ENCODE measurements at places on chromosomes 2 and 18.

- no peak for DNase-seq
Observed at GRCh38 chr2:120373424-120373823, 27.5 kb downstream of the INHBB start.

DNA sequence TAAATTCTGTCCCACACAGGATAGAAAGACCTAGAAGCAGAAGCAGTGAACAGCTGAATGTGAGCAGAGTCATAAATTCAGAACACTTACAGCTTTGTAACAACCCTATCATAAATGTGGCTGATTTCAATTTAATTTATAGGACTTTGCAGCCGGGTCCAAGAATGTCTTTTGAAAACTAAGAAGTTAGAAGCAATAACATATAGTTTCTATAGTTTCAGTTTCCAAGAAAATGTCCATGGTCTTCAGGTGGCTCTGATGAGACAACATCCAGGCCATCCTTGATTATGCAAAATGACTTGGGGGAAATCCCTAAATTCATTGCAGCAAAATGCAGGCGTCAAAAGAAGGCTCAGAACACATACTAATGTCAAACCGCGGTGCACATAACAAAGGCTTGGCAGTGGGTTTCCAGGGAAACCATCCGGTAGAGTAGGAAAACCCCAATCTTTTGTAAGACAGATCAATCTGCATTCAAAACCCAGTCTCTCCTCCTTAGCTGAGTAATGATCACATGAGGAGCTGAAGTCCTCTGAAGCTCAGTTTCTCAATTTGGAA lies 442.2 kb upstream of the ID2 start:
- DNase-seq = no peak

DNA sequence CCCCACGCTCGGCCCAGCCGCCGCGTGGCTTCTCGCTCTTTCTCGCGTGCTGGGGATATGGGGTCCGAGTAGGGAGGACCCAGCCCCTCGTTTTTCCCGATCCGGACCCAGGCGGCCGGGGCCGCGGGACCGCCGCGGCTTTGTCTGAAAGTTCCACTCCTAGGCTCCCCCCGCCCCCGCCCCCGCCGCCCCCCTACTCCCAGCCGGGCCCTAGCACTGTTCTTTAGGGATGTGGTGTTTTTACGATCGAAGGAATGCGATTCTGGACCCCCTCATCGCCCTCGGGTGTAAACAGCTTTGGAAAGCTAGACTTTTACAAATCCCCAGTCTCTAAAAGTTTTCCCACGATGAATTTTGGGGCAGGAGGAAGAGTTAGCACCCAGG lies 819 bp downstream of the TGIF1 start:
- no peak for DNase-seq

- DNase-seq = no peak
Observed at GRCh38 chr2:155250800-155251199, 552.3 kb downstream of the KCNJ3 start.

DNA sequence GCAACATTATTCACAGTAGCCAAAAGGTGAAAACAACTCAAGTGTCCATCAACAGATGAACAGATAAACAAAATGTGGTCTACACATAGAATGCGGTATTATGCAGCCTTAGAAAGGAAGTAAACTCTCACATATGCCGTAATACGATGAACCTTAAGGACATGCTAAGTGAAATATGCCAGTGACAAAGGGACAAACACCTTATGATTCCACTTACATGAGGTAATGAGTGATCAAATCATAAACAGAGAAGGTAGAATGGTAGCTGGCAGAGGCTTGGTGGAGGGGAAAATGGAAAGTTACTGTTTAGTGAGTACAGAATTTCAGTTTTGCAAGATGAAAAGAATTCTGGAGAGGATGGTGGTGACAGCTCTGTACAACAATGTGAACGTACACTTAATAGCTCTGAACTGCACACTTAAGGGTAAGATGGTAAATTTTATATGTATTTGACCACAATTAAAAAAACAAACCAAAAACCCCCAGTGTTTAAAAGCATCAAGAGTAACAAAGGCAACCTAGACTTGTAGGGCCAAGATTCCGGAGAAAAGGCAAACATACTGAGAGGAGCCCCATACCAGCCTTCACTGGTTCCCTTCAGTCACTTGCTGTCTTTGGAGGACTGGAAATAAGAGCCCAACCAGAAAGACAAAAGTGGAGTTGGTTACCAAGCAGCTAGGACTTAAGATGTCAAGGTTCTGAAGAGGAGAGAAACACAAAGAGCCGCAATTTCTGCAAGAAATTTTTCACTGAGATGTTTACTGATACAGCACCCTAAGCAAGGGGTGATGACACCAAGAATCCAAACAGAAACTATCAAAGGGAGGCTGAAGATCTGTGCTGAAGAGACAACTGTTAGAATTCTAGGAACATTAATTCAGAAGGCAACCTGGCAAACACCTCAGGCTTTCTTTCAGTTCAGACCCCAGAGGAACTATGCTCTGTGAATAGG lies 61.3 kb downstream of the CUL3 start:
- no peak for DNase-seq

DNA sequence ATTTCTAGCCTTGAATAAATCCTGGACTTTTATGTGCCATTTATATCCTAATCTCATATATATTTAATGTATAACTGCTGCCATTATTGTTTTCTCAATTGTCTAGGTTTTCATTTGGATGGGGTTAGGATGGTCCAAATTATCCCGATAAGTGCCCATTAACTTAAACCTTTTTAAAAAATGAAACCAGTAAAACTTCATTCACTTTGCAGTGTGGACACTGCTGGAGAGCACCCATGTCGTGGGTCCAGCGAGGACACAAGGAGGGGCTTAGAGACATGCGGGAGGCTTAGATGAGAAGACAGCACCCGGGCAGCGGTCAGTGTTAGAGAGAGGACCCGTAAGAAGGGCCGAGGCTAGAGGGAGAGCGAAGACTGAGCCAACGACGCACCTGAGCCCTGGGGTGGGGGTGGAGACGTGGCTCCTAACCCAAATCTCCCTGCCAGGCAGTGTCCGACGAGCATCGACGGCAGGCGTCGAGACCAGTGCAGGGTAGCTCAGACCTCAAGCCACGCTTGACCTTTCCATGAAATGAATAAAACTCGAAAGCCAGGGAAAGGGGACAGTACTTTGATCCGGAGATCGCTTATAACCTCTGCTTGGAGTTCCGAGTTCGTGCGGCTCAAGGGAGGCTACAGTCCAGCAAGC lies 9.0 kb upstream of the EN1 start:
- DNase-seq = no peak

DNA sequence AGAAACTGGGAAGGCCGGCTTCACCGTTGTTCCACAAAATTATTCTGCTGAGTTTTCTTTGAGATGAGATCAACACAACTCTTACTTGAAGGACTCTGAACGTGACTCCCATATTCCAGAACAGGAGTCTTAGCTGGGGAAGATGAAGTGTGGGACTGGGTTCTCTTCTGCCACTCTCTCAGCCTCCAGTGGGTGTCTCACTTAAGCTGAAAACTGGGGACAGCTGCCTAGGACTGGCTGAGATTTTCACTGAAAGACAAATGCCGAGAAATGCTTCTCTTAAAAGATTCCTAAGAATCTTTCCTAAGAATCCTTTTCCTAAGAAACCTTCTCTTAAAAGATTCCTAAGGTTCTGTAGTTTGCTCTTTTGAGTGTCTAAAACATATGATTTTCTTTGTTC lies 156.6 kb upstream of the LHCGR start:
- DNase-seq = no peak

GRCh38 chr2:11042841-11043240 lies 112.4 kb upstream of the SLC66A3 start:
- no peak for DNase-seq

DNA sequence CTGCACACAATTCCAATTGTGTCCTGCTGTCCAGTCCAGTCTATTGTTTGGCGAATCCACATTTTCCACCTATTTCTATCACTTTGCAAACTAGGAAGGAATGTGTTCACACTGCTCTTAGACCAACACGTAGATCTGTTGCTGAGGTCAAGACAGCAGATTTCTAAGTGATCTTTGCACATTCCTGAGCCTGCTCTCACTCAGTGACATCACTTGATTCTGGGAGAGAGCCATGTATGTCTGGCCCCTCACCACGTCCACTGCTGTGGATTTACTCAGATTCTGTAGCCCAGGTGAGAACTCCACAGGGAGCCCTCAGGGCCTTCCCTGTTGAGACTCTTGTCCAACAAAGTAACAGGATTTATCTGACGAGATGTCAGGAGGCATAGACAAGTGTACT lies 317.2 kb downstream of the TSN start:
- no peak for DNase-seq

DNA sequence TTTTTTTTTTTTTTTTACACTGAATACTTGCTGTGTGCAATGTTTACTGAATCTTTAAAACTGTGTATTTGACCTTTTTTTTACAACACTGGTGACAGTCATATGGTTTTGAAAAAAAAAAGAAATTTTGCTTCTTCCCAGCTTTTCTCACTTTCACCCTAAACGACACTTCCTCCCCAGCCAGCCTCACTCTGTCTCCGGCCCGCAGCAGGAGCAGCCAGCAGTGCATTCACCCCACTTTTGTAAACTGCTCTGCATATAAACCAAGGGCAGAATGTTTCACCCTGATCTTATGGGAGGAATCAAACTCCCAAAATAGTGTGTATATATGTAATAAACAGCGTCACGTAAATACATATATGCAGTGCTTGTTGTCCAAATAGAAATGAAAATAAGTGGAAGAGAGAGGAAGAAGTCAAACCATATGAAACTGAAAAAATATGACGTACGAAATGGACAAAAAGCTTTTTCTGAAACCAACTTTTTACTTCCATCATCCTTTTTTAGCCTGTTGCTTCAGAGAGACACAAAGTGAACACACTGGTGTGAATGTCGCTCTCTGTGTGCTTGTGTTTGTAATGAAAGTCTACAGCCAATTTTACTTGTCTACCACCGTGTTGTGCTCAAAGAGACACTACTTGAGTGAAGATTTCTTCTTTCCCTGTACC lies 54.2 kb downstream of the ZCCHC2 start:
- no peak for DNase-seq

DNA sequence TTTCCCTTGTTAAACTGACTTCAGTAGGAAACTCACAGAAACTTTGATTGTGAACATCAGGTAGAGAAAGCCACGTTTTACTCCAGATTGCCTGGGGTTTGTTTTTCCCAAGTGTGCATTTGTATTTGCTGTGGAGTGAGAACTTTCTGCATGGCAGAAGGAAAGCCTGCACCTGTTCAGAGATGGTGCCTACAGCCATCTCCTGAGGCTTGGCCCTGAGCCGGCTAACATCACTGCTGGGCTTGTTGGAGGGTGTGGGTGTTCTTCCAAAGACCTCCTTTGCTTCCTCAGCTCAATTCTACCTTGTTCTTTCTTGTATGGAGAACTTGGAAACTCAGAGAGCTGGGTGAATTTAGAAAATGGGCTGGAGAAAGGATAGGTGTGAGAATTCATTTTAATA lies 16.1 kb downstream of the KCNS3 start:
- no peak for DNase-seq

DNA sequence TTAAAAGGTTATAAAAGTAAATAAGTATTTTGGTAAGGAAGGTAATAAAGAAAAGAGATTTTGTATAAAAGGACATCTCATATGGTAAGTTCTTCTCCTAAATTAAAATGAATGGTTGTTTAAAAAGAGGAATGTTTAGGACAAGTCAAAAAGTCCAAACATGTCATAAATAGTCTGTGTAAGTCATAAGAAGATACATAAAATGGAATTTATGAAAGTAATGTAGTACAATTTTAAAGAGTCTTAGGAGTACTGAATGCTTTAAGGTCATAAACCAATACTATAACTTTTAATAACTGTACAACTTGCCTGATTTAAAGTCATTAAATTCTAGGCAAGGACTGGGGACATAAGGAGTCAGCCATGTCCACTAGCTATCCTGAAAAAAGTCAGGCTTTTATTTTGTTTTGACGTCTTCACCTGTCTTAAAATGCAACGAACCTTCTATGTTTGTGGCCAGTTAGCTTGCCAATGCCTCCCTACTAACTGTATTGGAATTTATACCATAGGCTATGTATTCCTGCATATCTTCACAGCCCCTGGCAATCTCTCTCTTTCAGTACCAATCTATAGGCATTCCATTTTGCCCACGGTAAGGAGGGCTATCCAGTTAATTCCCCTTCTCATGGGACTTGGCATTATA lies 312.3 kb upstream of the LRRTM4 start:
- no peak for DNase-seq

GRCh38 chr2:20072436-20073158 lies 21.2 kb upstream of the LAPTM4A start:
- DNase-seq = no peak

DNA sequence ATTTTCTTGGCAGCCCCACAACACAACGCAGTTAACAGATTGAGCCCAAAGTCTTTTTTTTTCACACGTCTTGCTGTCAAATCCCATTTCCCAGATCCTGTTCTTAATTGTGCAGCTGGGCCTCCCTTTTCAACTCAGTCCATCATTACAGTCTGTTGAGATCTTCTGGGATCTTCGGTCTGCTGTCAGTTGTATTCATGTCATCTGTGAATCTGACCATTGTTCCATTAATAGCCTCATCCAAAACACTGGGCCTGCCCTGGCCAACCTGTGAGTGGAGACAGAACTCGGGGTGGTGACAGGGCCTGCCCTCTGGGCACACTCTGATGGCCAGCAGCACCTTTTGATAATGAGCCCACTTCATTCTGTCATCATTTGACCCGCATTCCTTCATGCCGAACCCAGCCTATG lies 39.7 kb upstream of the SEMA4C start:
- DNase-seq = no peak

DNA sequence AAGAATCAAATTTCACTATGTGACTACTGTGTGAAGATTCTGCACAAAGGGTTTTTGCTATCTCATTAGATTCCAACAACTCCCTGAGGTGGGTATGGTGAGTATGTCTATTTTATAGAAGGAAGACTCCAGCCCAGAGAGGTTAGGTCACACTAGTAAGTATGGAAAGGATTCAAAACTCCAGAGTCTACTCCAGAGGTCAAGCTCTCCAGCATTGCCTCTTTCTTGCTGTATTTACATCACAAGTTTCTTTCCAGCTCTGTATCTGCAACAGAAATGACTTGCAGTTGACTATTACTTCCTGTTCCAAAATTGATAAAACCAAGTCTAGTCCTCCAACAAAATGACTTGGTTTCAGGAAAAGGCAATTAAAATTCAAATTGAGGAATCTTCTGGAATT lies 2.1 kb downstream of the COL4A4 start:
- DNase-seq = no peak

All from activated CD8-positive, alpha-beta memory T cell treated with anti-CD3 and anti-CD28 coated beads for 4 hours (primary cell).